Muscle of arm (tissue), 14 donors: ENCODE measurements at places on chromosomes 5 and 9. TPM values are rescaled to one million over a fixed set of nuclear protein-coding genes. Genes with fewer than 3 reads are reported as not detected.

Gene SLC34A1
- 0.49 TPM for polyA plus RNA-seq

Gene TAF11L10
- not detected for polyA plus RNA-seq

- DNase-seq, result no peak
These were observed 79.4 kb downstream of the CAAP1 start for GRCh38 chr9:26813247-26813646.

DNA sequence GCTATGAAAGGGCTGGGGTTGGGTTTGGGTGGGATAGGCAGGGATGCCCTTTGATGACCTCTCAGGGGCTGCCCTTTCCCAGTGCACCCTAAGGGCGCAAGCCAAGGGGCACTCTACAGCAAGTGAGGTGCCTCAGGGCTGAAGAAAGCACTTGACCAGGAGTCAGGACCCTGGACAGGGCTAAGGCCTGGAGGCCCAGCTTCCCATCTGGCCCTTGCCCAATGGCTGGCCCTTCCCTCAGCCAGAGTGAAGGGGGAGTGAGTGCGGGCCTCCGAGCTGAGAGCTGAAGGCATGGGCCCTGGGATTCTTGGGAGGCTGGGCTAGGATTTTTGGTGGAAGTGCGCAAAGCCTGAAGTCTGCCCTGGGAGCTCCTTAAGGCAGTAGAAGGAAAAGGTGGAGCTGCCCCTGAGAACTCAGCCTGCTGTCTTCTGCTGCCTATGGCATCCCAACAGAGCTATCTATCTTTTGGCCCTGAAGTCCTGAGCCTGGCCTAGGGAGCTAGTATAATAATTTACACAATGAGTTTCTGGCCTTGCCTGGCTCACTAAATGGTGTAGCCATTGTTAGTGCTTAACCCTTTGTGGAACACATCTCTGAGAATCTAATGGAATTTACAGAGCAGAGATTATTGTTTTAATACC lies 16.4 kb downstream of the JADE2 start:
- peak; percentile 83 for DNase-seq

DNA sequence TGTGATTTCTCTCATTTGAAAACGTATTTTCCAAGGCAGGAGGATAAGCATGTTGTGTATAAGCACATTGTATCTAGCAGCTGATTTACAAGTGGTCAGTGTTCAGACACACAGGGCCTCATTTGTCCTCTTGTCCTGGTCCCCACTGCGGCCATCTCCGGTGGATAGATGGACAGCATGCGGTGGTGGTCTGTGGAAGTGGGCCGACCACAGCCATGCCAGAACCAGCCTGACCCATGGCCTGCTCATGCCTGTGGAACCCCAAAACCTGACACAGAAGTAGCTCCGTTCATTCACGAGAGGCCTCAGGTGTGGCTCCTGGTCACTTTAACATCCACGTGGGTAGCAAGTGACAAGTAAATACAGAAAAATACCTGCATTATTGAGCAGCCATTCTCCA lies 14.6 kb downstream of the IRX2 start:
- no peak for DNase-seq

- peak; percentile 24 for DNase-seq
These were observed 145.3 kb downstream of the TTLL11 start for GRCh38 chr9:121947775-121948174.

GRCh38 chr5:64165500-64166200 lies at the start of gene RNF180:
Gene RNF180, plus strand, starts transcription at chr5:64165843. Its CDS starts 34,965 bp downstream, at chr5:64200808.
- no peak for DNase-seq

DNA sequence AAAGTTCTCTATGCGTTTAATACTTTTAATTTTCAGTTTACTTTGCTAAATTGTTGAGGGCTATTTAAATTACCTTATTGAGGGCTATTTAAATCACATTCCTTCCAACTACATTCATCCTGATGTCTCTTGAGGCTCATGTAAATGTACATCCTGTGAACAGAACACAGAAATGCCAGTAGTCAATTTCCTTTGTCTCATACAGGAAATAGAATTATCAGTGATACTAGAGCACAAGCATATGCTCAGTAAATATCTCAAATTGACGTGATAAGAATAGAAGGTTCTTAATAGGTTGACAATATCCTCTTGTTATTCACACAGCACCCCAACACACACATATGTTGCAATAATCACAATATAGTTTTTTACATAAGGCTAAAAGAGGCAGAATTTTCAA lies 449.0 kb downstream of the CYLC2 start:
- DNase-seq, result no peak

DNA sequence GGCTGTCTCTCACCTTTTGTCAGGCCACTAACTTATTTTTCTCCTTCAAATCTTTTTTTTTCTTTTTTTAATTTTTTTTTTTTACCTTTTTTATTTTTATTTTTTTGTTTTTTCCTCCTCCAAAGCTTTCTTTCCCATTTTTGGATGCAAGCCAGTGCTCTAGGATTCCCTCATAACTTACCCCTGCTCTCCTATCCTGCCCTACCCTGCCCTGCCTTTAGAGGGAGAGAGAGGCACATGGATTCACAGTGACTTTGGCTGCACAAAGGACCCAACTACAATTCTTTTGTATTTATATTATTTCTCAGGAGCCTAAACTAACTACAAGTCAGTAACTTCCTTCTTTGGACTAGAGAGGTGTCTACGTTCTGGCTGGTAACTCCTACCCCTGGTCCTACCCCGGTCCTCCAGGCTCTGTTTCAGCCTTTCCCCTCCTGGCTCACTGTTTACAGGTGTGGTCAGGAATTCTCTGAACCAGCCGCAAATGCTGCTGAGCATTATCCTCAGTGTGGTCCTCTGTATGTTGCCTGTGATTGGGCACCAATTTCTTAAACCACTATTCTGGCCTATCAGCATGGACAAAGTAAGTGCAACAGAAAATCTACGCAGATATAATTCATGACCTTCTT lies 8.4 kb upstream of the RUSC2 start:
- DNase-seq, result no peak

Gene PALM2AKAP2
- polyA plus RNA-seq, result 33.9 TPM

DNA sequence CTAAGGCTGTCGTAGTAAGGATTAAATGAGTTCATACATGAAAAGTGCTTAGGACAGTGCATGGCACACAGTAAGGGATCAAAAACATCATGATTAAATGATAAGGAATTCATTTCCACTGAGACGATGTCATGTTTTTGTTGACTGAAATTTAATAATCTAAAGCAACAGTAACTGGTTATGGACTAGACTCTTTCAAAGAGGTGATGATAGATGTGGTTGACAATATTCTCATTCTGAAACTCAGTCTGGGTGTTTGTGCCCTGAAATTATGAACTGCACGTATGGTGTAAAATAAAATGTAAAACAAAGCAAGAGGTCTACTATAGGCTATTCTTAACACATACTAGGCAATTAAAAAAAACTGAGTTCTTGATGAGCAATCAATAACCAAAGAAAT lies 280.0 kb downstream of the DENND1A start:
- no peak for DNase-seq

DNA sequence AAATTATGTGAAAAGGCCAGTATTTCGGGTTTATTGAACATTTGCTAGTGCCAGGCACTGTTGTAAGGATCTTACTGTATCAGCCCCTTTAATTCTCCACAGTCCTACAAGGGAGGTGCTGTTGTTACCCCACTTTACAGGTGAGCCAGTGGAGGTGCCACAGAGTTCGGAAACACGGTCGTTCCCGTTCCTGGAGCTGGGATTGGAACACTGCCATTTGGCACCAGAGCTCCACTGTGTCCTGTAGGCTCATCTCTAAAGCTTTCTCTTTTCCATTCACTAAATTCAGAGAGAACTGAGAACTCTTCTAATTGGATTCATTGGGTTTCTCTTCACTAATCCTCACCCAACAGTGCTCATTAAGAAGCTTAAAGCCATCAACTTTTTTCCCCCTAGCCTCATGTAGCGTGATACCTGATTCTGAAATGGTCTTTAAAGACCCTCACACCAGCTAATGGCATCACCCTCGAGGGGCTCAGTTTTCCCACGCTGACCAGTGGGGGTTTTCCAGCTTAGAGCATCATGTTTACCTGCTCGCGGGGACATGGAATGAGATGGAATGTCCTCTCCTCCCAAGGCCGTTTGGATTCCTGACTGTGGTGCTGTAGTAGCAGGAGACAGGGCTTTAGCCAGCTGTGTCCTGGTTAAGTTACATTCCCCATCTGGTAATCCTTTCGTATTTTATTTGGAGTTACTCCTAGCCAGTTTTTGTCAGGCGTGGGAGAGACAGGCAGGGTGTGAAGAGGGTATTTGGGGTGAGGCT lies 5.8 kb downstream of the ERGIC1 start:
- DNase-seq, result no peak

Gene OR5C1
- polyA plus RNA-seq, result not detected

Gene HBEGF
- 12.1 TPM for polyA plus RNA-seq

GRCh38 chr5:108813673-108814072 lies 66.0 kb downstream of the FER start:
- DNase-seq, result peak; percentile 38

DNA sequence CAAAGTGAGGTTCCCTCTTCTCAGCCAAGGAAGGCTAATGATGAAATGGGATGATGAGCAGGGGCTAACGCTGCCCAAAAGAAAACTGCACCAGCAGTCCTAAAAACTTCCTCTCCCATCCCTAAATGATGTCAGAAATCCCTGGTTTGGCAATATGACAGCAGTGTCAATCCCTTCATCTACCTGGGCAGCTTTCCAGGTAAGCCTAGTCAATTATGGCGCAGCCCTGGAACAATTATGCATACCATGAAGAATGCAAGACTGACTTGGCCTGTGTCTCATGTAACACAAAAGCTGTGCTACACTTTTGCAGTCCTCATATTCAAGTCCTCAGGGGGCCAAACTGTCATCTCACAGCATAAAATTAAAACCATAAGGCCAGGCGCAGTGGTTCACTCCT lies 7.0 kb downstream of the DMGDH start:
- no peak for DNase-seq

- DNase-seq, result no peak
These were observed 121.0 kb downstream of the MEF2C start for GRCh38 chr5:88761939-88762338.

- DNase-seq, result no peak
These were observed 48.0 kb downstream of the SHLD3 start for GRCh38 chr5:65672796-65673195.

GRCh38 chr5:175286981-175287380 lies 157.0 kb downstream of the DRD1 start:
- DNase-seq, result no peak

DNA sequence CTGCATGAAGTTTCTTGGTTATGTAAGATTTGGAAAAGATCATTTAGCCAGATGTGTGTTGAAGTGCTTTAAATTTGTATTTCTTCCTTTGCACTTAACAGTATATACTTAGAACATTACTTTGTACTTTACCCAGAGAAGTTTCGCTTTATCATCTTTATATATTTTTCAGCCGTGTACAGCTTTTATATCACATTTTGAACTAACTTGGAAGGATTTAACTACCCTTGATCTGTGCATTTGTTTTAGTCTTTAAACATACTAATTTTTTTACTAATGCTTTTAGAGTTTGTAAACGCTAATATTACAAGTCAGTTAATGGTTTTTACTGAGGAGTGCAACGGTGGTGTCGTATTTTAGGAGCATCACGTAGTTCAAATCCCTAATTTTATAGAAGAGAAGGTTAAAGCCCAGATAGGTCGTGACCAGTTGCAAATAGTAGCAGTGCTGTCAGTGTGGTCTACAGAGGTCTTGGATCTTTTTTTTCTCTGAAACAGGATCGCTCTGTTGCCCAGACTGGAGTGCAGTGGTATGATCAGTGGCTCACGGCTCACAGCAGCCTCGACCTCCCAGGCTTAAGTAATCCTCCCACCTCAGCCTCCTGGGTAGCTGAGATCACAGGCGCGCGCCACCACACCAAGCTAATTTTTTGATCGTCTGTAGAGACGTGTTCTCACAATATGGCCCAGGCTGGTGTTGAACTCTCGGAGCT lies 2.0 kb downstream of the MATR3 start:
- DNase-seq, result no peak

DNA sequence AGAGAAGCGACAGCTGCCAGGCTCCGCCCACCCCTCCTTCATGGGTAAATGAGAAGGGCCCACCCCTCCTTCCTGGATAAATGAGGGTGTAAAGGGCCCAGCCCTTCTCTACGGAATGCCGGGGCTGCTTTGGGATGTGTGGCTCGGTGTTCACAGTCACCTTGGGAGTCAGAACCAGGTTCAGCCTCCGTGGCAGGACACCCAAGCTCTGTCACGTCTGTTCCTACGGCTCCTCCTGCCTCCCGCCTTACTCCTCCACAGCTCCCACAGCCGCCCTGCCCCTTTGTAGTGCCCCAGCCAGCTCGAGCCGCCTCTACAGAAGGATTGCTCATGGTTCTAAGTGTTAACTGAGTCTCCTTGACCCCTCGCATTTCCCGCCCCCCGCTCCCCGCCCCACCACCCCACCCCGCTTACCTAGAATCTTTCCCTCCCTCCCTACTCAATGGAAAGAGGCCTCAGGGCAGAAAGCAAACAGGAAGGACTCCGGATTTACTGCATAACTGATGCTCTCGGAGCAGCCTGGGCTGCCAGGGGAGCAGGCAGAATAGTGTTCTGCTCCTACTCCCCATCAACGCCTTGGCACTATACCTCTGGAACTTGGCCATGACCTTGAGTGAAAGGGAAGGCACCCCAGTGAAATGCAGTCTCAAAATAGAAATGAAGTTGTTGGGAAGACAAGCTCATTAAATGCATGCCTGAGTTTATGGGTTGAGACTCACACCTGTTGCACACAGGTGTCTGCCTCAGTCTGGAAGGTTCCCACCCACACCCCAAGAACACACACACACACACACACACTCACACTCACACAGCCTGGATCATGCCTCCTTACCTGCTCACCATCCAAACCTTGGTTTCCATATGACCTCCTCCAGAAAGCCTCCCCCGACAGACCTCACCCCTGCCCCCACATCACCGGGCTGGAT lies 59.6 kb downstream of the NEURL1B start:
- DNase-seq, result no peak

GRCh38 chr9:35533398-35533797 lies 43.5 kb downstream of the RUSC2 start:
- DNase-seq, result no peak

DNA sequence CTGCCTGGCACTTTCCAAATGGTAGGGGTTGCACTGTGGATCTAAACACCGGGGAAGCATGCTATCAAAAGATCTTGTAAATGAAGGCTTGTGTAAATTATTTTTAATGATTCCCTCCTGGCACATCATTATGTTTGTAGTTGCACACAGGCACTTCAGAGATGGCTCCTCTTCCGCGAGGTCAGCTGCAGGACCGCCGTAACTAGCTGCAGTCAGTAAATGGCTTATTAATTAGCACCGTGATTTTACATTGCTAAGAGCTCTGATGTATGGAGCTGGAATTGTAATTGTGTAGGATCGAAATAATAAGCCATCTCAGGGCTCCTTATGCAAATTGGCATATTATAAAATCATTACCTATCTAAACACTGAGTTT lies 397.6 kb upstream of the IRX1 start:
- DNase-seq, result no peak
